ENCODE measurements at places on chromosomes 2 and 18.

GRCh38 chr18:49849331-49850217, 36.2 kb upstream of the ACAA2 start:
- peak; percentile 54 for DNase-seq

- peak; percentile 62 for DNase-seq
Observed at GRCh38 chr2:37819186-37819585, 105.9 kb upstream of the RMDN2 start.

GRCh38 chr2:218070587-218070986, 1.5 kb downstream of the RUFY4 start:
- no peak for DNase-seq

DNA sequence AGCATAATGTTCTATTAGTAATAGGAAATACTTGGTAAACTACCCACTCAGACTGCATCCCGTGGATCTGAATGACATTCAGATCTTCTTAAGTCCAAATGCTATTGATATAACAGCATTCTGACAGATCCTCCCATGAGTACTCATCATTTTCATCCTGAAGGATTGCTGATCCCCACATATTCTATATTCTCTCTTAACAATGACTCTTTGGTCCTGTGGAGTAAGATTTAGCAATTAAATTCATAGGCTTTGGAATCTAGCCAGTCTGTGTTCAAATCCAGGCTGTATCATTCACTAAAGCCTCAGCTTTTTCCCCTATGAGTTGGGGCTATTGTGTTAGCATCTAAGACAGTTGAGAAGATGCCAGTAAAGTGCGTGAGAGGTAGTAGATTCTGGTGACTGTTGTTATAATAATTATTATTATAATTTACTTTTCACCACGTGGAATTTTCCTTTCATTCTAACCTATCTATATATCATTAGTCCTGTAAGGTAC, 591.3 kb upstream of the SYT4 start:
- no peak for DNase-seq

DNA sequence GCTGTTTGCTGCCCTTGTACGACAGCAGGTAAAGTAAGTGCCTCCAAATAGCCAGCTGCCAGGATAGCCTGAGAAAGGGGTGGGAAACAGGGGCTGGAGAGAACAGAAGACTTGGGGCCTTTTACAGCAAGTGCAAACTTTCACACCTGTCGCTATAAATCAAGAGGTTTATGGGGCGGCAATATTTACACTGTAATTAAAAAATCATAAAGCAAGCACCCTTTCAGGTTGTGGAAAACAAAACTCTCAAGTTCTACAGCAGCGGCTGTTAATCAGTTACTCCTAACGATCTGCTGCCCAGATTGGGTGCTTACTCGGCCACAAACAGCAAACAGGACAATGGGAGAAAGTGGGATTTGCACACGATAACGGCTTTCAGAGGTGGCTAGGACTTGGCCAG, 359.5 kb upstream of the ETAA1 start:
- DNase-seq = no peak

GRCh38 chr18:24949908-24950307, 402.1 kb downstream of the ZNF521 start:
- no peak for DNase-seq

DNA sequence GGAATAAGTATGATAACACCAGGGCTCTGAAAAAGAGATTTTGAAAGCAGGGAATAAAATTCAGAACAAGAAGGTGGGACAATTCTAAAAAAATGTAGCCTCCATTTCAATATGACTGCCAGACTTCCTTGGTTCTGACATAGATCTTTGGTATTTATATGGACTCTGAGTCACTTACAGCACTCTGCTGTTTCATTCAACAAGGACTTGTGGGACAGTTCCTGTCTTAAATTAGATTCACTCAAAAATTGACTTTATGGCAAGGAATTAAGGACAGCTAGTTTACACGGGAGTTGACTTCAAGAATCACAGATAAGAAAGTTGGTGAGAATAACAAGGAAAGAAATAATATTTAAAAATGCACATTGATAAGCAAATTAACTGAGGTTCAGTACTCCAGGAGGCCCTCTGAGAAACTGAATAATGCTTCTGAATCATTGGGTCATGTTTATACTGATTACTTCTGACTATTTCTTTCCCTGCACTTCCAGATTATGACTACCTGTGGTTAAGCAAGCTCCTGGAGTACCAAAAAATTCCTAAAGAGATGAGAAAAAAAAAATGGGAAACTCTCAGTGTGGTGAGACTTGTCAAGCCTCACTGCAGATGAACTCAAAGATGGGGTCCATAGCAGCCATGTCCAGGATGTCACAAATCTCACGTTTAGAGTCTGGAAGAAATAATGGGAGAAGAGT, 828.3 kb upstream of the PIK3C3 start:
- no peak for DNase-seq

DNA sequence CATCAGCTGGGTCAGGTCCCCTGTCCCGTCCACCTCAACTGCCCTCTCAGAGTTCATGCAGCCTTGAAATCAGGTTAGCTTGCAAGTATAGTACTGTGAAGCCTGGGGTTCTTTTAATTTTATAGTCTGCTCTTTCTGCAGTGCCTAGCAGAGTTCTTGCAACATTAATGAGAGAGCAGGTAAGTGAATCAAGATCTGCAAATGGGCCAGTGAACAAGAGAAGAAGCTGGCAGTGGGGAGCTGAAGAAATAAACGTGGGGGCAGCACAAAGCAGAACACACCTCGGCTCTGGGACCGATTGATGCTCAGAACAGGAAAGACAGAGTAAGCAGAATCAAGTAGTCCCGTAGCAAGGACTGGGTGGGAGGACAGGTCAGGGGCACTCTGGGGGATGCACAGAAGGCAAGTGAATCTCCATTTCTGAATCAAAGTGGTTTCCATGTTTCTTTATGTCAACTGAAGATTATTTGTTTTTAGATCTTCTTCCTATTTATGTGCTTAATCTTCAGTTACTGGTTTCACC, 675.5 kb downstream of the RNF144A start:
- DNase-seq = no peak

- no peak for DNase-seq
Observed at GRCh38 chr2:161044095-161044865, 115.9 kb upstream of the TANK start.

GRCh38 chr2:19577723-19578122, 219.3 kb upstream of the OSR1 start:
- DNase-seq = no peak

DNA sequence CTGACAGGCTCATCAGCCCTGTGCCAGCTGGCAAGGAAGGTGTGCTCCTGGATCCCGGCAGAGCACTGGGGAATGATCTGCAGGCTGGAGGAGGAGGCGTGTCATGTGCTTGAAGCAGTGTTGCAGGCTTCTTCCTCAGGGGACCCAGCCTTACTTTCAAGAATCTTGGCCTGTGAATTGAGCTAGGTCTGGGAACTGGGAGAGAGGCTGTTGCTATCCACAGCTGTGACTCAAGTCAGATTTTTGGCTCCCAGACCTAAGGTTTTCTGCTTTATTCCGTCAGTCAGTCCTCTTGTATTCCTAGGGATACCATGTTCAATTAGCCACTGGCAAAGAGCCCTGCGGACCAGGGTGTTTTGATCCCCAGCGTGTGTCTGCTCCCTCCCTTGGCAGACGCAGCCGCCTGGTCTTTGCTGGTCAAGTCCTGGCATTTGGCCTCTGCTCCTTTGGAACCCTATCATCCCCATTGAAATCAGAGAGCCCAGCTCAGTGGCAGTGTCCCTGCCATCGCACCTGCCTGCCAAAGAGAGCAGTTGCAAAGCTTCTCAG, 32.4 kb downstream of the ASB1 start:
- DNase-seq = peak; percentile 87

GRCh38 chr2:29055601-29056000, 18.7 kb downstream of the PCARE start:
- DNase-seq = no peak

DNA sequence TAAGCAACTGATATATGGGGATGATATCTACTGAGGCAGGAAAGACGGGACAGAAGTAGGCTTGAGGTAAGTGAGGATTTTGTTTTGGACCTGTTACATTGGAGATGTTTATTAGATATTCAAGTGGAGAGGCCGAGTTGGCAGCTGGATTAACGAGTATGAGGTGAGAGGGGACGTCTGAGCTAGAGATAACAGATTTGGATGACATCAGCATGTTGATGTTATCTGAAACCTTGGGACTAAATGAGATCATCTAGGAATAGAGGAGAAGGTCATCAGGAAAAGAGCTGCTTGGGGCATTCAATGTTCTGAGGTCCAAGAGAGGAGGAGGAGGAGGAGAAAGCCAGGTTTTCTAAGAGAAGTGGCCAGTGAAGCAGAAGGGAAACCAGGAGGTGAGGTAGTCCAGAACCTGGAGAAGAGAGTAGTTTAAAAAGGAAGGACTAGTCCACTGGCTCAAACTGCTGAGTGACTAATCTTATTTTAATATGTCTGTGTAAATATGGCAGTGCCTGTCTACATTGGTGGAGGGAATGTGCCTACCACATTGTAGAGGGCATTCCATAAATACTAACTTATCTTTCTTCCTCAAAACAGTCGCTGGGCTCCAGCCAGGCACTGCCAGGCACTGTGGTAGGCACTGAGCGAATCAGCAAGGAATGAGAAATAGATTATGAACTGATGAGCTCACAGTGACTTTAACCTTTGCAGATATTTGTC, 488.3 kb downstream of the DLGAP1 start:
- DNase-seq = no peak

DNA sequence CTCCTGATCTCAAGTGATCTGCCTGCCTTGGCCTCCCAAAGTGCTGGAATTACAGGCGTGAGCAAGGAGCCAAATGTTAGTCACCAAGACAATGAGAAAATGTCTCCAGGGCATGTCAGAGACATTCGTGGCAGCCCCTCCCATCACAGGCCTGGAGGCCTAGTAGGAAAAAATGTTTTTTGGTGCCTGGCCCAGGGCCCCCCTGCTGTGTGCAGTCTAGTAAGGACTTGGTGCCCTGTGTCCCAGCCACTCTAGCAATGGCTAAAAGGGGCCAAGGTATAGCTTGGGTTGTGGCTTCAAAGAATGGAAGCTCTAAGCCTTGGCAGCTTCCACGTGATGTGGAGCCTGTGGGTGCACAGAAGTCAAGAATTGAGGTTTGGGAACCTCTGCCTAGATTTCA, 12.5 kb upstream of the TXNL4A start:
- no peak for DNase-seq

GRCh38 chr2:30566631-30567030, 119.6 kb downstream of the LCLAT1 start:
- no peak for DNase-seq

DNA sequence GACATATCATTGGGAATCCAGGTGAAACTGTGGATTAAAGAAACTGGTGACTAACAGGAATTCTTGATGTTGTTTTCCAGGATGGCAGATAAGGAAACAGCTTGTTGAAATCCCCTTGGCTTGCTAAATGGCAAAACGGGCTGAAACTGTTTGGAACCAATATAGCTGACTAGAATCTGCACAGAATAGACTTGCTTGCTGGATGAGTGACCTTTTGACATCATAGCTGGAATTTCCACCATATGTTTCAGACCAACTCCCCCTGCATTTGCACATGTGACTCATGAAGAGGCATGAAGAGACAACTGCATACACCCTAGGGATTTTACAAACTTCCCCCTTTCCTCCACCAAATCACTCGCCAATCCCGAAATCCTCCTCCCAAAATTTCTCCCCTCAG, 87.7 kb upstream of the LYPD1 start:
- DNase-seq = no peak

GRCh38 chr2:141570474-141571131, 560.2 kb downstream of the LRP1B start:
- DNase-seq = no peak

DNA sequence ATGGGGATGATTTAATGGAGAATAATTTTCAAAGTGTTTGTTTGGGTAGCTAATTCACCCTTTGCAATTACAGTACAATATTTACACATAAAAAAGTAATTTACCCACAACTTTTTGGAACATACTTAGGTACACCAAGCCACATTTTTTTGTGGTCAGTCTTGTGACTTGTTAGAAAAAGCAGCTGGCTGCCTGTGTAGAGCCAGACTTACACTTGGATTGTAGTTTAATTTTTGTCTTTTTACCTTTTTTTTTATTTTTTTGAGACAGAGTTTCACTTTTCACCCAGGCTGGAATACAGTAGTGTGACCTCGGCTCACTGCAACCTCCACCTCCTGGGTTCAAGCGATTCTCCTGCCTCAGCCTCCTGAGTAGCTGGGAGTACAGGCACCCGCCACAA, 45.4 kb downstream of the RALBP1 start:
- peak; percentile 24 for DNase-seq

DNA sequence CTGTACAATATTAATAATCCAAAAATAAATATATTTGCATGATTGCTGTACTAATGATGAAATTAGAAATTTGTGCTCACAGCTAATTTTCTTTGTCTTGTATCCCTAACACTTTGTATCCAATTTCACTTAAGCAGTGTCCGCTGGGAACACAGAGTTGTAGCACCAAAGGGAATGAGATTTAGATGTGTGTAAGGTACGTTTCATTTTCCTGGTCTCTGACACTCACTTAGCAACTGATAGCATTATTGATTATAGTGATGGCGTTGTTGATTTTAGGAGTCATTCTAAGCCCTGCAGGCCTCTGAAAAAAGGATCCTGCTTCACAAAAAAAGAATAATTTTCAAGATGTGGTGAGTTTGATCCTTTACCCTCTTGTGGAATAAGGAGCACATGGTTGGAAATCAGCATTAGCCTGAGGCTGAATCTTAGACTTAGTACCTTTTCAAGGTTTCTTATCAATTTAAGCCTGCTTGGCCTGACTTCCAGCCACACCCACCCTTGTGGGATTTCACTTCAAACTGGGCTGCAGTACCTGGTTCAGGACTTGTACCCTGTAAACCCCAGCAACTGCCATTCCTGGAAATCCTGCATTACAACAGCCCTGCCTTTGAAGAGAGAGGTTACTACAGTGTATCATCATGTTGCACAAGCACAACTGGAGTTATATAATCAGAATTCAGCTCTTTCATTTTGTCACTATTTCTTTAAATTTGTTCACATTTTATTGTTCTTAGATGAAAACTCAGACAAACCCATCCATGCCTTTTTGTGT, 116.2 kb downstream of the RND3 start:
- no peak for DNase-seq

- DNase-seq = no peak
Observed at GRCh38 chr18:54825601-54826344, 2.5 kb upstream of the RAB27B start.

DNA sequence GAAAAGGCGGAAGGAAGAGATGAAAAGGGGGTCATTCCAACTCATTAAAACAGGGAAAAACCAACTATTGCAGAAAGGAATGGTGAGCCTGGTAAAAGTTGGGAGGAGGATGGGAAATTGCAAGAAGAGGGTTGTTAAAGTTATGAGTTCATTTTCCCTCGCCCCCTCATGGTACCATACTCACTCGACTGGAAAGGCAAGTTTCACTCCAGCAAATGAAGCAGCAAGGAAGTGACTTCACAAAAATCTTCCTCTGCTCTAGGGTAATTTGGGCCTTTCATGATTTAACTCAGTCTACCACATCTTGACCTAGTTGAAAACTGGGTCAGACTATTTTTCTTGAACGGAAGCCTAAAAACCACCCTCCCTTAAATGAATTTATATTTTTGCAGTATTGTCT, 22.8 kb upstream of the DAW1 start:
- DNase-seq = no peak

DNA sequence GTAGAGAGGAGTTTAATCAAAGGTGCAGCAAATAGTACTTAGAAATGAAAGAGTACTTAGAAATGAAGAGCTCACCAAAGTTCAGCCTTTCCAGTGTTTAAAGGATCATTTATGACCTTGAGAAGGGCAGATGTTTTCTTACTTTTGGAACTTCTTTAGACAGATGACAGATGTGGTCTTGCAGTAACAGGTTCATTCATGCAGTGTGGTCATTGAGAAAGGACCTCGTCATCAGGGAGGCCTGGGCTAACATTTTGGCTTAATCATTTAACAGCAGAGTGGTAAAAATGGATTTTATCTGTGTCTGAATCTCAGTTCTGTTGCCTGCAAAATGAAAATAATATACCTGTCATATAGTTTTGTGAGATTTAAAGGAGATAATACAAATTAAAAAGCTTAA, 75.1 kb upstream of the NT5C1B start:
- DNase-seq = no peak
